ENCODE measurements at places on chromosomes 3 and 15.

- no peak for DNase-seq
Measured at GRCh38 chr3:170360916-170361315, 3.4 kb downstream of the SKIL start.

DNA sequence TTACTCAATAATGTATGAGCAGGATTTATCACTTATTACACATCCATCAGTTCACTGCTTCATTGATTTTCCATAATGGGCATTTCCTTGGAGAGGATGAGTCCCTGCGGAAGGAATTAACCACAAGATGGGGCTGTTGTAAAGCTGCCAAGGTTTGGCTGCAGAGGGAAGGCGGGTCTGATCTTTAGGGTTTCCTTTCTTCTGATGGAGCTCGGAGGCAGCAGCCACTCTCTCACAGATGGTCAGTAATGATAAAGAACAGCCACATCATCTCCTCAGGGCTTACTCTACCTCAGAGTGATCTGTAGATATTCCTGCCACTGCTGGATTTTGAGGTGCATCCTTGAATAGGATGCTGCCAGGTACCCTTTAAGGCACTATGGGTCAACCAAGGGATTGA lies 115.2 kb downstream of the USP13 start:
- DNase-seq, result no peak

DNA sequence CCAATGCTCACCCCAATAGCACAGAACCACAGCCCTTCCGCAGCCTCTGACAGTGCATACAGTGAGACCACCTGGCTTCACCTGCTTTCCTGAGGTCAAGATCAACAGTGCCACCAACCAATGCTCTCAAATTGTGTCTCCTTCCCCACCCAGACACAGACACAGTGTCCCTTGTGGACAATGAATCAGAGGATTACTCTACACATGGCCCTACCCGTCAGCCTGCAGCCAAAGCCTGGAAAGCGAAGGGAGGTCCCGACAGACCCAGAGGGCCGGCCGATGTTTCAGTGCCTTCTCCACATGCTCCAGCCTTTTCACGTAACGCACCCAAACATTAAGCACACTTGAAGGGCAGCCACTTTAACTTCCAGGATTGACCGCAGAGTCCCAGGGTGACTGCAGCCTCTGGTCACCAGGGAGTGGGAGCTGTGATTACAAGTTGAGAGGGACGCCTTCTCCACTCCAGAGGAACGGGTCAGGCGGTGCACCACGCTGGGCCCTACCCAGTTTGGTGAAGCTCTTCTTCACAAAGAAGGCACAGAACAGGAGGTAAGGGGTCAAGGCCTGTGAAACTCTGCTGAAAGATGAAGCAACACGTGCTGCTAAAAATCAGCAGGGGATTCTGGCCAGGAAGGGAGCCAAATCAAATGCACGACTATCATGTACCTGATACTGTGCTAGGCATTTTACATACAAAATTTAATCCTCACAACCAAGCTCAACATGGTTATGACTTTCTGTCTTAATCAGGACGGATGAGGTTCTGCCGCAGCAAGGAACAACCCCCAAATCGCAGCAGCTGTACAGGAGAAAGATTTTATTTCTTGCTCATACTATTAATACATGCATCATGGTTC lies 17.2 kb downstream of the KLHL25 start:
- DNase-seq, result no peak

- DNase-seq, result no peak
Measured at GRCh38 chr3:59411186-59411585, 361.4 kb upstream of the CFAP20DC start.

- DNase-seq, result no peak
Measured at GRCh38 chr3:17500618-17501017, 241.8 kb downstream of the TBC1D5 start.

DNA sequence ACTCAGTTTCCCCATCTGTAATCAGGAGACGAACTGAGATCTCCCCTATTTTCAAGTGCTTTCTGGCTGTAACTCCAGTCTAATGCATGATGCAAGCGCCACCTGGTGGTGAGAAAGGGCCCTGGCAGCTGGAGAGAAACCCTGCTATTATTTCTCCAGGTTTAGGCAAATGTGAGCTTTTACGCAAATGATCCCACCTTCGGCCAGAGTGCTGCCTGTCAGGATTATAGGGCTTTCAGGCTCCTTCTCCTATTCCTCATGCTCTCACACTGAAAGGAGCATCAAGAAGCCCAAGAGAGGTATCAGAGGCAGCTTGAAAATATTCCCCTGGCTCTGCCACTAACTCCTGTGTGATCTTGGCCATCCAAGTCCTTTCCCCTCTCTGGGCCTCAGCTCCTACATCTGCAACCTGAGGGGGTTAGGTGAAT lies 93.9 kb upstream of the RASGRF1 start:
- DNase-seq, result peak; percentile 72

DNA sequence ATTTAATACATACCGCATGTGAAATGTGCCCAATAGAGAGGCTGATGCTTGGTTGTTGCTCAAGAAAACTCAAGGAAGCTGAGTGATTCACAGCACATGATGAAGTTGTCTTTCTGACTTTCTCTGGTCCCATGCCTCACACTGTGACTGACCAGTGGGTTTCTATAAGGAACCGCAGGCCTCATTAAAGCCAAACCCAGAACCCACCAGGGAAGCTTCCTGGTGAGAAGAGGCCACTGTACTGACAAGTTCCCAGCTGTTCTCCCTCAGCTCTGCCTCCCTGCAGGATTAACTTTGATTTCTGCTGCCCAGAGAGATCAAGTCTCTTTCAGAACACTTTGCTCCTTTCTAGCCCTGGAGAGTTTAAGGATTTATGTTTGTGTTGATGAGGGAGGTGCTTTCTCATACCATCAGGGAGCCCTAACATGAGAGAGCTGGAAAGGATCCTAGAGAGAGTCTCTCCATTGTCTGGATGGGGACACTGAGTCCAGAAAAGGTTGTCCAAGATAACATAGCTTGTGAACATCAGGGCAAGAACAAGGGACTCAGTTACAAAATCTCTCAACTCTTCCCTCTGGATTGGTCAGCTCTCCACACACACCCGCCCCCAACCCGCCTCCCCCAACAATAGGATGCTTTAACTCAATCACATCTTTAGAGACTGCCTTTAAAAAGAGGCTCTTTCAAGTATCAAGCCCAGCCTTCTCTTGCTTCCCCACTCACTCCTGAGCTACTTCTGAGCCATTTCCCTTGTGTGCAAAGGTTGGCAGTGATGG lies 303.2 kb upstream of the TLE3 start:
- DNase-seq, result no peak

DNA sequence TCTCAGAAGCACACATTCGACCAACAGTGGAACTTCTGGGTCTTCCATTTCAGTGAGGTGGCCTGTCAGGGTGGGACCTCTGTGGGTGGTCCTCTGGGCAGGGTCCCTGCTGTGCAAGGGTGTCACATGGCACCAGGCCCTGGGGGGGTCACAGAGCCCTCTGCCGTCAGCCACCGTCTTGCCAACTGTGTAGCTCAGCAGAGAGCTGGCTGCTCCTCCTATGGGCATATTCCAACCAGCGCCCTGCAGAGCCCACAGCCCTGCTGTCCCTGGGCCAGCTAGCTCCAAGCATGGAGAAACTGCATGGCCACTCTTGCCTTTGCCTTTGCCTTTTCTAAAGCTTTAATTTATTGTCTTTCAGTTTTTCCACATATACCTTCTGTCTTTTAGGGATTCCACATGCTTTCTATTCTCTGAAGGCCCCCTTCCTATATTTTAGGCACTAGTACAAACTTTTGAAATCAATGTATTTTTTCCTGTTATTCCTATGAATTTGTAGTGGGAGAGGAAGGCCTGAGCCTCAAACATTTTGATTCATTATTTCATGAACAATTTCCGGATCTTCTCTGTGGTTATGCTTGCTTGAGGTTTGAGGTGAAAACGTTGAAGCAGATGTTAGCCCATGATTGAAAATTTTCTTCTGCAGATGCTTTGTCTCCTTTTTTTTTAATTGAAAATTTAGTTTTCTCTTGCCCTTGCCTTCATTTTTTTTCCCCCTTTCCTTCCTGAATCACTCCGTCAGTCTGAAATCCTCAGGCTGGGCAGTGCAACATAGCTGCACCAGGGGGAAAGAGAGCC lies 11.7 kb downstream of the IQCF1 start:
- no peak for DNase-seq

GRCh38 chr3:183287301-183287971 lies 34.4 kb downstream of the B3GNT5 start:
- DNase-seq, result peak; percentile 20

DNA sequence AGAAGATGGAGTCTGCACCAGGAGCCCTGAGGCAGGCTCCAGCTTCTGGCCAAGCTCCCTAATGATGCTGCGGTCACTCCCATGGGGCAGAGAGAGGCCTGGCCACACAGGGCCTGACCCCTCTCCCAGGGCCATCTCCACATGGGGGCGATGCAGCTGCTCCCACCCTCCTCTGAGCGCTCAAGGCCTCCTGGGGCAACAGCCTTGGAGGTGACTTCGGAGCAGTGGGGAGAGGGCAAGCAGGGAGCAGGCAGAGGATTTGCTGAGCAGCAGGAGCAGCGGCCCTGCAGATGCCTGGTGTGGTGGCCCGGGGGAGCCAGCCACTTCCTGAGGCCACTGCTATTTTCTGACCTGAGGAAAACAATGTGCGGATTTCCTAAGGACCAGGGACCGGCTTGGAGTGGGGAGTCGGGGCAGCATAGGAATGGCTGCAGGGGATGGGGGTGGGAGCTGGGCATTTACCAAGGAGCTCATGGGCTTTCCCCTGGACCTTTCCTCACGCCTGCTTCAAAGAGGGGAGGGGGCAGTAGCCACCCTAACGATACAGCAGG lies 81.6 kb upstream of the RPL32 start:
- DNase-seq, result no peak

GRCh38 chr3:117439812-117440211 lies 730.2 kb downstream of the TUSC7 start:
- no peak for DNase-seq

DNA sequence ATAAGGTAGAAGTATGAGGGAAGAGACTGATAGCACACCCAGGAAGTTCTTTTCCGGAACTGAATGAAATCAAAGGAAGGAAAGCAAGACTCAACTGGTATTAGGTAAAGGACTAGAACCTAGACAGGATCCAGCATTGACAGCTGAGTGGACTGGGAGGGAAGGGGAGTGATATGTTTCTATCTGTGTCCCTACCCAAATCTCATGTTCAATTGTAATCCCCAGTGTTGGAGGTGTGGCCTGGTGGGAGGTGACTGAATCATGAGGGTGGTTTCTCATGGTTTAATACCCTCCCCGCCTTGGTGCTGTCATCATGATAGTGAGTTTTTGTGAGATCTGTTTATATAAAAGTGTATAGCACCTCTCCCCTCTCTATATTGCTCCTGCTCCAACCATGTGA lies 415.9 kb upstream of the KCNMB2 start:
- DNase-seq, result peak; percentile 15

DNA sequence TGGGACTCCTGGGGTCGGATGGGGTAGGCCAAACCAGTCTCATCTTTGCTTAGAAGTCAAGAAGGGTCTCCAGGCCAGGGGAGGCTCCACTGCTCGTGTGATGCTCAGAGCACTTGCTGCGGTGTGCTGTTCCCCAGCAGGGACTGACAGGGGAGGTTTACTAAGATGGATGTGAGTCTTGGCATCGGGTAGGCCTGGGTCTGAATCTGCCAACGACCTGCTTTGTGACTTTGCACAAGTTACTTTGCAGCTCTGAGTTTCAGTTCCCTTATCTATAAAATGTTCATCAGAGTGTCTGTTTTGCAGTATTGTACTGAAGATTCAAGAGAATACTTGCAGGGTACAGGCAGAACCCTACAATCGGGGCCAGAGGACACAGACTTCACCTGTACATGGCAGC lies 17.3 kb upstream of the CDCP1 start:
- no peak for DNase-seq

GRCh38 chr3:71392251-71392650 lies 191.3 kb downstream of the FOXP1 start:
- DNase-seq, result no peak

DNA sequence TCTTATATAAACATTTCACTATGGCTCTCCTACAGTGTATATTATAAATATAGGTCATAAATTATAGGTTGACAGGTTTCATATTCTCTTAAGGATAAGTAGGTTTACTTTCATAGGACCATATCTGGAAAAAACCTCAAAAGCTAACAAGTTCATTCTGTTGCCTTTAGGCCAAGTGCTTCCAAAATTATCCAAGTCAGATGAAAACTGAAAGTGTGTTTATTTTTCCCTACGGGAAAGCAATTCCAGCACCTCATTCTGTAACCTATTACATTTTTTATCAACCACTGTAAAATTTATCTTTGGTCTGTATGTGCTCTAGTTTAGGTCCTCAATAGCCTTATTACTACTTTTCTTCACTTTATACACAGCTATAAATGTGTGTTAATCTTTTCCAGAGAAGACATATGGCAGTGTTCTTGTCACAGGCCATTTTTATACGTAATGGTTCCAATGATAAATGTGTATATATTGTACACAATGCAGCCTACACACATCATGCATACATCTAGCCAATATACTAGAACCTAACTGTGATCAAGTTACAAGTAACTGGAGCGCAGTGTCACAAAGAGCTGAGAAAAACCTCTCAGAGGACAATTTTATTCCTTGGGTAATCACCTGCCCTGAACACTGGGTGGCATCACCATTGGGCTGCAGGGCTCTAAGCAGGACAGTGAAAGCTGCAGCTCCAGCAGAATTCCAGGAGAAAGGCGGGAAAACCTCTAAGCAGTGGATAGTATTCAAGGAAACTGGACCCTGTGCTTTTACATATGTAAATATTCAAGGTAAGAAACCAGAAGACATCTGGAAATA lies 251.3 kb downstream of the CTNNB1 start:
- DNase-seq, result no peak

- DNase-seq, result no peak
Measured at GRCh38 chr3:44080474-44081072, 161.1 kb upstream of the TOPAZ1 start.
